CD4-positive, alpha-beta T cell treated with Interleukin-6 for 4 hours (primary cell): ENCODE measurements at places on chromosomes 4 and X.

DNA sequence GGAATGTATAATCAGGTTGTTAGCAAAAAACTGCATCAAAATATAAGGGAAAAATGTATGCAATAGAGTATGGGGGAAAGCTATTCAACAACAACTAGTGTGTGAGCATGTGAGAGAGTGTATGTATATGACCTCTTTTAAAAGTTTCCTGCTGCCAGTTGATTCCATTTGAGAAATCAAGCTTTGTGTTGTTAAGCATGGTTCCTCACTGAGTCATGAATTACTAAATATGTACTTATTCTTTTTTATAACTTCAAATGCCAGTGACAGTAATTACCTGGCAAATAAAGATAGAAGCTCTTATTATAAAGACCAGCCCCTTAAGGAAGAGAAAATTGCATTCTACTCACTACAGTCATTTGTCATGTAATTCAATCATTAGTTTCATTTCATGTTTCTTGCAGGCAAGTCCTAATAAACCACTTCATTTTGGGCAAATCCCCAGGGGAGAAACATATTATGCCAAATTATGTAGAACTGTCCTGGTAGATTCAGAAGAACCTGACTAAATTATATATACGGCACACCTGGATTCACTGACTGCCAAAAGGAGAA, 19.2 kb downstream of the RASGEF1B start:
- no peak for DNase-seq

- DNase-seq = no peak
Observed at GRCh38 chr4:52836678-52837077, 25.4 kb upstream of the RASL11B start.

DNA sequence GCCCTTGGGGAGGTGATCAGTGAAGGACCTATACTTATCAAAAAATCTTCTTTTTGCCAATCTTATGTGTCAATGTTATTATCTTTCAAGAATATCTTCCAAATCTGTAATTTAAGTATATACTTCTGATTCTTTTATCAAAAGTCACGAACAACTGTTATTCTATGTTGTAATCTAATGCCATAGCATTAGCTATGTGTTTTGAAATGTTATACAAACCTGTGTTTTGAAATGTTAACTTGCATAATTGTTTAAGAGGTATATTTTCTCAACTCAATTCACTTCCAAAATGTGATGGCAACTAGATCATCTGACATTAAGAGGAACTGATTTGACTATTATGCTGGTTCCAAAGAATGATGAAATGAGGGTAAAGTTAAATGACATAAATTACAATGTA, 113.5 kb downstream of the NDST4 start:
- no peak for DNase-seq

GRCh38 chr4:182494103-182494502, 250.9 kb downstream of the TENM3 start:
- no peak for DNase-seq

DNA sequence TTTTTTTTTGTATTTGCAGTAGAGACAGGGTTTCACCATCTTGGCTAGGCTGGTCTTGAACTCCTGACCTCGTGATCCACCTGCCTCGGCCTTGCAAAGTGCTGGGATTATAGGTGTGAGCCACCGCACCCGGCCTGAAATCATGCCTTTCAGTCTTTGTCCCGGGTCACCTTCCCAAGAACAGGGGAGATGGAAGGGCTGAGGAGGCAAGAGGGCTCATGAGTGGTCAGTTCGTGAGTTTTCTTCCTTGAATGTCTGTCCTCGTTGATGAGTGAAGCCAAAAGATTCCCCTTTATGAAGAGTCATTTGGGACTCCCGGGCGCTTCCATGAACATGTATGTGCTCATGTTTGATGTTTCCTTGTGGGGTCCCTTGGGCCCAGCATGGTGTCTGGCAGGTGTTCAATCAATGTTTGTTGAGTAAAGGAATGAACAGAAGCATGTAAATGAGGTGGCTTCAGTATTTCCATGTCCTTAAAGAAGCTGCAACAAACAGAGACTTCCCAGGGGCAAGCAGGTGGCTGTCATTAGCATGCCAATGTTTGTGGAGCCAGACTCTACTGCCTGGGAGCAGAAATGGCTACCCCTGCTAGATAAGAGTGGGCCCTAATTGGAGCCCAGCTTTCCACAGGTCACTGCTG, 3.4 kb upstream of the SEPTIN6 start:
- no peak for DNase-seq

- DNase-seq = no peak
Observed at GRCh38 chrX:66634272-66634671, 4.6 kb downstream of the EDA2R start.

DNA sequence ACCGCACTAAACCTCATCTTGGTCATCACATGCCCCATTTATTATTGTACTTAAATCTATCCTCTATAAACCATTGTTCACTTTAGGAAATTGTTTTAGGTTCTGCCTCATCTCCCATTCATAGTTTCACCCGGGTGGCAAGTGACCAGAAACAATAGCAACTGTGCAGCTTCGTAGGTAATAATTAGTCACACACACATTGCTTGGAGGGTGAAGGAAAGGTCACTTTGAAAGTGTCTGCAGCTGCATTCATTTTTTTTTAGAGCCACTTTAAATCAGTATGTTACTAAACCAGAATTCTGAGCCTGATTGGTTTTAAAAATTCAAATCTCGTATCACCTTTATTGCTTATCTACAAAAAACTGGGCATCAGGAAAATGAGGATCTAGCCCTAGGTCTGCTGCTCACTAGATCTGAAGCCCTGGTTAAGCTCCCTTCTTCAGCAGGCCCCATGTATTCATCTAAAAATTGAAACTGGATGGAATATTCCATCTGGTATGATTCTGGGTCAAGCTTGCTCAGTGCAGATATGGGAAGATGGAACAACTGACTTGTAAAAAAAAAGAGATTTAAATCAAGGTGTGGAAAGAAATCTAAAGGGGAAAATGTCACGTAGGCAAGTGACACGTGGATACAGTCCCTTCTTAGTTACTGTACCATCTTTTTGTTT, 62.4 kb downstream of the LIMCH1 start:
- DNase-seq = no peak

- DNase-seq = no peak
Observed at GRCh38 chrX:81003491-81004185, 194.0 kb upstream of the BRWD3 start.

GRCh38 chr4:56979421-56980072, 851 bp downstream of the POLR2B start:
- peak; percentile 33 for DNase-seq

GRCh38 chr4:84491481-84491880, 7.6 kb downstream of the NKX6-1 start:
- DNase-seq = no peak

DNA sequence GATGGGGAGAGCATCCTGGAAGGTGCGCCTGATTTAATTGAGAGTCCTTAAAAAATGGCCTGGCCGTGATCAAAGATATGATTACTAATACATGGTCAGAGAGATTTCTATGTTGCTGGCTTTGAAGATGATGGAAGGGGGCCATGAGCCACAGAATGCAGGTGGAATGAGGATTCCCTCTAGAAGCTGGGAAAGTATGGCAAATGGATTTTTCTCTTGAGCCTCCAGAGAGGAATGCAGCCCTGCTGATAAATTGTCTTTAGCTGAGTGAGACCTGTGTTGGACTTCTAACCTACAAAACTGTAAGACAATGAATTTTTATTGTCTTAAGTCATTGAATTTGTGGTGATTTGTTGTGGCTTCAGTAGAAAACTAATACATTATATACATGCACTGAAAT, 7.7 kb downstream of the NUDT9 start:
- DNase-seq = no peak

DNA sequence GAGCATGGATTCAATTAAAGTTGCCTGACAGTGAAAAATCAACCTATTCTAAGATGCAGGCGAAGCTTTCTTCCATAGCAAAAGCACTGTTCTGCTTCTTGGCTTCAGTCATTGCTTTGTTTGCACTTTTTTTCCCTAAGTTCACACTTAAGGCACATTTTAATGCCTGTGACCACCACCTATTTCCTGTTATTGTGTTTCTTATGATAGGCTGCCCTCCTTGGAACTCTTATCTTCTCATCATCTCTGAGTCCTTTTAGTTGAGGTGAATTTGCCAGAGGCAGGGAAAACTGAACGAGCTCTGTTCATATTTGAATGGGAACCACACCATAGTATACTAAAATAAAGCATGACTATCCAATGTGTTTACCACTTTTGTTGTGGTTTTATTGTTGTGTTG, 119.8 kb downstream of the SPCS3 start:
- no peak for DNase-seq

GRCh38 chr4:41120297-41121217, 93.8 kb downstream of the APBB2 start:
- no peak for DNase-seq

- no peak for DNase-seq
Observed at GRCh38 chr4:143617994-143618679, 82.3 kb downstream of the FREM3 start.

- DNase-seq = no peak
Observed at GRCh38 chrX:117689956-117690355, 426.7 kb downstream of the KLHL13 start.

GRCh38 chr4:137467537-137467936, 64.8 kb downstream of the PCDH18 start:
- no peak for DNase-seq

- no peak for DNase-seq
Observed at GRCh38 chr4:147768113-147768512, 36.2 kb downstream of the ARHGAP10 start.

DNA sequence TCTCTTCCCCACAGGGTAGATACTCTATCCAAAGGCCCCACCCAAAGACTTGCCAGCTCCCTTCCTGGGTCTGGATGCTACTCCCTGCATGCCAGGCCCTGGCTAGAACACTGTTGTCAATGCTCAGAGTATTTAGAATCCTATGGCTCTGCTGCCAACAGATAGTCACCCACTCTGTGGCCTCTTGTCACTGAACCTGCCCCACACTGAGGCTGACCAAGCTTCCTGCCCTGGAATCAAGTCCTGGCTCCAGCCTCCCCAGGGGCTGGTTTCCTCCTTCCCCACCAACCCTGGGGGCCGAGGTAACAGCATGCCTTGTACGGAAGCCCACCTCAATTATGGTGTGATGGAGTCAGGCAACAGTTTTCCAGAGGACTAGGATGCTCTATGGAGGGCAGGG, 63.3 kb downstream of the EFNB1 start:
- no peak for DNase-seq

- DNase-seq = no peak
Observed at GRCh38 chr4:69713593-69713992, 46.8 kb downstream of the SULT1B1 start.

GRCh38 chr4:67393699-67394281, 151.5 kb downstream of the CENPC start:
- peak; percentile 10 for DNase-seq
